GM23338 (cell line): ENCODE measurements at places on chromosomes 11 and 22. TPM values are rescaled to one million over a fixed set of nuclear protein-coding genes. Genes with fewer than 3 reads are reported as not detected.

PRR33 gene
- total RNA-seq = 0.04 TPM in 1 of 2 replicates, not detected in the other

GLYATL2 gene
- 0.63 and 1.0 TPM in 2 replicates for total RNA-seq

RIBC2 gene
- 2.2 TPM in 2 replicates for total RNA-seq

BLID gene
- total RNA-seq = not detected in 2 replicates

OR51B4 gene
- not detected in 2 replicates for total RNA-seq

HBG2 gene
- not detected in 2 replicates for total RNA-seq

SYCE3 gene
- not detected in 2 replicates for total RNA-seq

ZNF214 gene
- total RNA-seq = 4.3 and 6.1 TPM in 2 replicates

HIPK3 gene
- total RNA-seq = 20.5 and 29.8 TPM in 2 replicates

XKR3 gene
- total RNA-seq = not detected in 2 replicates

LGALS12 gene
- total RNA-seq = 0.62 and 0.94 TPM in 2 replicates

CTTN gene
- 327 and 343 TPM in 2 replicates for total RNA-seq

SMIM38 gene
- 0.38 TPM in 1 of 2 replicates, not detected in the other for total RNA-seq

WBP2NL gene
- total RNA-seq = 0.14 and 0.39 TPM in 2 replicates

SLC17A6 gene
- total RNA-seq = 0.16 and 0.31 TPM in 2 replicates

BTBD18 gene
- total RNA-seq = 0.08 TPM in 1 of 2 replicates, not detected in the other

CCDC88B gene
- 12.1 and 12.3 TPM in 2 replicates for total RNA-seq

RAB39A gene
- total RNA-seq = 26.3 and 32.5 TPM in 2 replicates

DCDC1 gene
- total RNA-seq = 0.27 and 0.56 TPM in 2 replicates

KCNJ5 gene
- not detected in 2 replicates for total RNA-seq

RHOD gene
- total RNA-seq = 16.2 and 16.7 TPM in 2 replicates

ARHGAP1 gene
- 30.4 and 38.1 TPM in 2 replicates for total RNA-seq

MMP13 gene
- not detected in 2 replicates for total RNA-seq

RASD2 gene
- total RNA-seq = 3.2 and 3.6 TPM in 2 replicates

TMPRSS6 gene
- total RNA-seq = not detected in 2 replicates

LRRC75B gene
- 12.8 and 22.1 TPM in 2 replicates for total RNA-seq
